ENCODE measurements at places on chromosomes 5 and 9.

DNA sequence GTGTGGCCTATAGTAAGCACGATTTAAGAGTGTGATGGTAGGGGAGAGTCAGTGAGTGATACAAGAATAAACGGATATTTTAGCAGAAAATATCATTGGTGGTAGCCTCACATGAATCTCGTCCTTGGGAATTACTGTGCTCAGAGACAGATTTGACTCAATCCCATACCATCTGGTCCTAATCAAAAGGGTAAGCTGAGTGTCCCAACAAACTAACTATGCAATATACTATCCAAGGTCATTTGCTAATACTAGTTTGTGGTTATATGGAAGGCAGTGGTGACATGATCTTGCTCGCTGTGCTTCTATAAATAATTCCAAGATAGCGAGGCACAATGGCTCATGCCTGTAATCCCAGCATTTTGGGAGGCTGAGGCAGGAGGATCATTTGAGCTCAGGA, 103.2 kb downstream of the TRPM6 start:
- no peak for DNase-seq

- no peak for DNase-seq
Measured at GRCh38 chr5:64570395-64570996, 64.7 kb downstream of the RGS7BP start.

- DNase-seq = no peak
Measured at GRCh38 chr5:116661419-116661818, 86.8 kb upstream of the SEMA6A start.

DNA sequence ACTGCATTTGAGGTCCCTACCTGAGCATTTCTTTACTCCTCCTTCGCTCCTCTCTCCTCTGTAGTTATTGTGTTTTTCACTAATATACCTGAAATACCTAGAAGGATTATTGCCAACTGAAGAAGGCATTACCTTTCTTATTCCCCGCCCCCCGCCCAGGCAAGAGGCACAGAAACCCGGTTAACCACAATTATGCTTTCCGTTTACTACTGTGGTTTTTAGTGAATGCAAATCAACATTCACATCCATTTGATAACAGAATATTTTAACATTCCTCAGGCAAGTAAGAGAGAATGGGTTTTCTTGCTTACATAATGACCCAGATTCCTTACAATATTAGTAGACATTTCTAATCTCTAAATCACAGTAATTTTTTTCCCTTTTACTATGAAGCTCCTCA, 136.9 kb downstream of the PCSK5 start:
- no peak for DNase-seq

DNA sequence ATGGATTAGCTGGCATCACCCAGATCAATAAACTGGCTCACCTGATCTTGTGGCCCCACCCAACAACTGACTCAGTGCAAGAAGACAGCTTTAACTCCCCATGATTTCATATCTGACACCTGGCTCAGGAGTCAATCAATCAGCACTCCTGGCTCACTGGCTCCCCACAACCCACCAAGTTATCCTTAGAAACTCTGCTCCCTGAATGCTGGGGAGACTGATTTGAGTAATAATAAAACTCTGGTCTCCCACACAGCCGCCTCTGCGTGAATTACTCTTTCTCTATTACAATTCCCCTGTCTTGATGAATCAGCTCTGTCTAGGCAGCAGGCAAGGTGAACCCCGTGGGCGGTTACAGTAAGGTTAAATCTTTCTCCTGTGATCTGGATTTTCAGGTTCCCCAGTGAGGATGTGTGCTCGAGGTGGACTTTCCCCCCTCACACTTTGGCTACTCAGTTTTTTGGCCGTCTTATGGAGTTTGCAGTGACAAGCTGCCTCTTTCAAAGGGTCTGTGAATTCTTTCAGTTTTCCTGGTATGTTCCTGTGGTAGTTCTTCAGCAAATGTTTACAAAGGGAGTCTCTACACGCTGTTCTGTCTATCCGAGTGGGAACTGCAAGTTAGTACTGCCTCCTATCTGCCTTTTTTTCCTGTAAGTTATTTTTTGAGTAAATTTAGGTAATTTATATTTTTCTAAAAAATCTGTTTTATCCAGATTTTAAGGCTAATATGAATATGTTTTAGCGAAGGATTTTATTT, 500.2 kb upstream of the NUDT12 start:
- no peak for DNase-seq

DNA sequence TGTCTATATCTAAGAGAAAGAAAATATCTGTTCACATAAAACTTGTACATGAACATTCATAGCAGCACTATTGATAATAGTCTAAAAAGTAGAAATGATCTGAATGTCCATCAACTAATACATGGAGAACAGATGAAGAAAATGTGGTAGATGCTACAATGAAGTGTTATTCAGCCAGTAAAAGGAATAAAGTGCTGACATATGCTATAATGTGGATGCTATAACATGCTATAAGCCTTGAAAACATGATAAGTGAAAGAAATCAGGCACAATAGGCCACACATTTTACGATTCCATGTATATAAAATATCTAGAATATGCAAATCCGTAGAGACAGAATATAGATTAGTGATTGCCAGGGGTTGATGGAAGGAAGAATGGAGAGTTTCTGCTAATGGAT, 146.8 kb downstream of the SEMA5A start:
- DNase-seq = no peak

- DNase-seq = no peak
Measured at GRCh38 chr5:176875783-176876505, 23.2 kb downstream of the HK3 start.

GRCh38 chr9:10230512-10230911, 382.3 kb downstream of the PTPRD start:
- DNase-seq = no peak

DNA sequence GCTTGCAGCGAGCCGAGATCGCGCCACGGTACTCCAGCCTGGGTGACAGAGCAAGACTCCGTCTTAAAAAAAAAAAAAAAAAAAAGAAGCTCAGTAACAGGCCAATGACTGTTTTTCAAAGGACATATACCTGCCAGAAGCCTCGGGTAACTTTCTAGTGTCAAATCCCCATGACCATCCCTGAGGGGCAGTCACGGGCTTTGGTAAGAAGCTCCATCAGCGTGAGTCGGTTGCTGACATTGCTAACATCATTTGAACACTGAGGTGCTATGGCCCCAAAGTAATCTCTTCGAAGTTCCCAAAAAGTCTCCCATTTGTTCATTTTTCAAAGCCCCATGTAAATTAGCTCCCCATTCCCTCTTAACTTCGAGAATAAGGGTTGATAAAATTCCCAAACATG, 11.6 kb downstream of the NAIP start:
- DNase-seq = no peak

- DNase-seq = no peak
Measured at GRCh38 chr5:57128325-57128724, 45.5 kb upstream of the GPBP1 start.

GRCh38 chr9:126403397-126403796, 76.8 kb downstream of the MVB12B start:
- no peak for DNase-seq

- no peak for DNase-seq
Measured at GRCh38 chr5:145903867-145904266, 31.1 kb upstream of the GRXCR2 start.

DNA sequence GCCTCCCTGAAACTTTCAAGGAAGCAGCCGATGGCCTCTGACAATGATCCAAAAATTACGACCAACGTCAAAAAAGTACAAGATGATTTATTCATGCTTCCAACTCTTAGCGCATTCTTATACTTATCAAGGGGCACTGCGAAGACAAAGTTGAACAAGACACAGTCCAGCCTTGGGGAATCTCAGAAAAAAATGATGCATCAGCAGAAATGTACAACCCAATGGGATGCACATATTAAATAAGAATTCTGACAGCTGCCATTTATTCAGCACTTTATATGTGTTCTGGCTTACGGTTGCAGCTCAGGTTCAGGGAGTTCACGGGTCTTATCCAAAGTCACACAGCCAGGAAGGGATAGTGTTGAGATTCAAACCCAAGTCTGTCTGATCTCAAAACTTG, 96.0 kb upstream of the CPLX2 start:
- no peak for DNase-seq

DNA sequence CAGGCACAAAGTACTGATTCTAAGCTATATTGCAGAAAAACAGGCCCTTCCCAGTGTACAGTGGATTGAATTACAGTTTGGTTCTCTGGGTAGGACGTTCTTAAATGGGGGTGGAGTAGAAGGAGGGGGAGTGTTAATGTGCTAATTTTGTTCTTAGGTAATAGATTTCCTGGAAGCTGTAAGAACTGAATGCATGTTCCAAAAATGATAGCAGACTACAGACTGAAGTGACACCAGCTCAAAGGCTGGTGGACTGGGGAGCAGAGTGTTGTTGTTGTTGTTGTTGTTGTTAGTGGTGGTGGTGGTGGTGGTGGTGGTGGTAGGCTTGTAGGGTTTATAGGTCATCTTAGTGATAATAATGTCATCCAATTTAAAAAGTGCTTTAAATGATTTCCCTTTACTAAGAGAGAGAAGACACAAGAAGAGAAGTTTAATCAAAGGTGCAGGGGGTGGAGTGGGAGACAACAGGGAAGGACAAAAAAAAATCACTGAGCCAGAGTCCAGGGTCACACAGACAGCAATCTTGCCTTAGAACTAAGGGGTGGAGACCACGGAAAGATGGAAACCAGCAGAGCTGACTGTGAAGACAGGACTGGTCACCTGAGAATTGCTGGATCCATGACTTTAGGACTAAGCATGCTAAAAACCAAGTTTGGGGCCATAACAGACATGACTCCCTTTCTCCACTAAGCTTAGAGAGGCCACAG, 27.0 kb downstream of the TTLL11 start:
- no peak for DNase-seq

- peak; percentile 9 for DNase-seq
Measured at GRCh38 chr5:123512611-123513461, 859 bp downstream of the CSNK1G3 start.

DNA sequence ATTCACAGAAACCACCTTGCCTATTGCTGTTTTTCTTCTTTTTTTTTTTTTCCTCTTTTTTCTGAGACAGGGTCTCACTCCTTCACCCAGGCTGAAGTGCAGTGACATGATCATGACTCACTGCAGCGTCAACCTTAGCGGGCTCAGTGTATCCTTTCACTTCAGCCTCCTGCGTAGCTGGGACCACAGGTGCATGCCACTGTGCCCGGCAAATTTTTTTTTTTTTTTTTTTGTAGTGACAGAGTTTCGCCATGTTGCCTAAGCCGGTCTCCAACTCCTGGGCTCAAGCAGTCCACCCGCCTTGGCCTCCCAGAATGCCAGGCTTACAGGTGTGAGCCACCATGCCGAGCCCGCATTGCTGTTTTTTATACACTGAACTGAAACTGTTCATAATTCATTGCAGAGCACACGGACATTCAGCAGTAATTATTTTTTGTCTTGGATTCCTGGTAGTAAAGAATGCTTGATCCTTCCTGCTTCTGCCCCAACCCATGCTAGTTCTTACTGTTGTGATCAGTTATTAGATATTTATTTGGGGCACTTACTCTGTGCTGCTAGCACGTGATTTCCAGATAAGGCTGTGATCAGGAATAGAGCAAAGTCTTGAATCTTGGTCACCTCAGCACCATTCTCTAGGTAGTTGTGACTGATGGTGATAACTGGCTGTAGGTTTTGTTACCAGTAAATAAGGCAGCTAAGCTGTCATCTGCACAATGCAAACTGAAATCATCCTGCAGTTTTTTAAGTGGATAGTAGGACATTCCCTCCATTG, 14.0 kb downstream of the MAP3K1 start:
- peak; percentile 54 for DNase-seq

- no peak for DNase-seq
Measured at GRCh38 chr5:172427202-172427601, 27.1 kb downstream of the SH3PXD2B start.

DNA sequence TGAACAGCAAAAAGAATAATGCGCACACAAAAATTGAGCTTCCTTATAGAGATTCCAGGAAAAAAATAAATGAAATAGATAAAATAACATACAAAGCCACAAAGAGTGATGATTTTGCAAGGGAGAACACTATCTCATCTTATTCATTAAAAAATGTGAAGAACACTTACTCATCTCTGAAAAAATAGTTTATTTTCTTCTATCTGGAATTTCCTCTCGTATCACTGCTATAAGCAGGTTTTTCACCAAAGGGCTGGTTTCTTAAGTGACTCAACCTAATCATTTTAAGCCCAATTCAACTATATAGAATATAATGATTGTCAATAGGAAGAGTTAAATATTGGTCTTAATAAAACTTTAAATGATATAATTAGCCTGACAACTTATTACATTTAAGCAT, 504.9 kb downstream of the NR2F1-AS1 start:
- DNase-seq = no peak

GRCh38 chr5:72161951-72162350, 54.7 kb downstream of the MAP1B start:
- DNase-seq = no peak

GRCh38 chr5:149030392-149030791, 32.5 kb downstream of the SH3TC2 start:
- DNase-seq = no peak

DNA sequence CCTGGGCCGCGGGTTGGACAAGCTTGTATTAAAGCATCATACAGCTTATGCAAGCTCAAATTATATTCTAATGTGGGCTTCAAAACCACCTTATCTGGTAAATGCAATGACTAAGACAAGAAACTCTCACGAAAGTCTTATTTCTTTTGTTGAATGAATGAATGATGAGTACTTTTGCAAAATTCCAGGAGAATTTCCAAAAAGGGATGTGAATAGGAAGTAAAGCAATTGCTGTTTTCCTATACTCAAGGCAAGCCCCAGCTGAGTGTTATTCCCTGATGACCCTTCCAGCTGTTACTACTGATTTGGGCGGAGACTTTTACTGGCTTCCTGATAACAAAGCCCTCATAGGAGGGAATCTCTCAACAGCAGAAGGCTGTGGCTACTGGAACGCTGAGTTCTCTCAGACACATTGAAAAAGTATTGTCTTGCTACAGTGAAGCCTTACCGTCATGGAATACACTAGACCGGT, 162.8 kb downstream of the SREK1 start:
- no peak for DNase-seq

DNA sequence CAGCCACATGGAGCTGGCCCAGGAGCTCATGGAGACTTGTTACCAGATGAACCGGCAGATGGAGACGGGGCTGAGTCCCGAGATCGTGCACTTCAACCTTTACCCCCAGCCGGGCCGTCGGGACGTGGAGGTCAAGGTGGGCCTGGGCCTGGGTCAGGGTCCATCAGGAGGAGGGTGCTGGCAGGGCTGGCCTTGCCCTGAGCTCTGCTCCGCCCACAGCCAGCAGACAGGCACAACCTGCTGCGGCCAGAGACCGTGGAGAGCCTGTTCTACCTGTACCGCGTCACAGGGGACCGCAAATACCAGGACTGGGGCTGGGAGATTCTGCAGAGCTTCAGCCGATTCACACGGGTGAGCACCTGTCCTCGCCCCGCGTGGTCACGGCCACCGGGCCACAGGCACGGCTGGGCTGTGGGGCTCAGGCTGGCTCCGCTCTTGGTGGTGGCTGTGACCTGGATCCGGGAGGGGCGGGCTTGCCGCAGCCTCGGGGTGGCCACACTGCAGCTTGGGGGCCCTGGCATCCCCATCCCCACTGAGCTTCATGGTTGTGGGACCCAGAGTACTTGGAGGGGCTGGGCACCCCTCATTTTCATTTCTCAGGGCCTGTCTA, 7.1 kb downstream of the DPP7 start:
- DNase-seq = no peak

DNA sequence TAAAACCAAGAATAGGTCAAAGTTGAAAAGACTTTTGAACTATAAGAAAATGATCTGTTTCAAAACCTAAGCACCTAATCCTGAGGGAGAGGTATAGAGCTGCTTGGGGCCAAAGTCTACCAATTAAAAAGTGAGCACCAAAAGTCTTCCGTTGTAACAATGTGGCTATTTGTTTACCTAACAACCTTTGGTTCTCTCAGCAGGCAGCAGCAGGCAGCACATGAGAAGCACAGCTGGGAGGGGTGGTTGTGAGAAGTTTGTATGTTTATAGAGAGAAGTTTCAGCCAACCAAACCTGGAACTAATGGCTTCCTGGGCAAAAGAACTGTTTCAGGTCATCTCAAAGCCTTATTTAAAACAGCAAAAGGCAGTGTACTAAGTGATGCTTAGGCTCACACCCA, 59.8 kb upstream of the TBC1D9B start:
- DNase-seq = no peak
